Right hindlimb (tissue), 1 donor: ENCODE measurements at places on chromosomes 12 and 14.
A peak's percentile ranks its signal among the peaks of the same experiment; 100 is the strongest.

DNA sequence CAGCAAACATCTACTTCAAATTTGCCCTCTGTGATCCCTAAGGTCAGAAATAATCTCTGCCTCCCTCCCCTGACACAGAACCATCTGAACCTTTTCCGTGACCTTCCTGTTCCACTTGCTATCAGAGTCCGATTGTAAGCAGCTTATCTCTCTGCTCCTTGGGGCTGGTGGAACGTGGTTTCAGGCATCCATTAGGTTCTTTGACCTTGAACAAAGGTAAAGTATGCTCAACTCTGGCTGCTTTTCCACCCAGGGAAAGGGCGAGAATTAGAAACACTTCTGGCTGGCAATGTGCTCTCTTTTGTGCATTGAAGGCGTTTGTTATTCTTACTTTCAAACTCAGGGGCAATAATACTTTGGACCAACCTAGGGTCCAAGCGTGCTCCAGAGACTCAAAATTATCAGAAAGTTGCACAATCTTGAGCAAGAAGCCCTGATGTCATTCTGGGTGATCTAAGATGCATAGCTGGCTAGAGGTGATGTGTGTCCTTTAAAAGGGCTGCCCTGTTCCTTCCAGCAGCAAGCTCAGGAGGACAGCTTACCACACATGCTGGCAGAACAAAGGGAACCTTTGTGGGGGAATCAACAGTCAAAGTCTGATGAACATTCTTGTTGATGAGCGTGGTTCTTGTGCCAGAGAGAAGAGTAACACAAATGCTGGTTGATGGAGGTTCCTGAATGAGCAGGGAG lies 29.8 kb downstream of the ADGRD1 start:
- peak; percentile 7 for DNase-seq

DNA sequence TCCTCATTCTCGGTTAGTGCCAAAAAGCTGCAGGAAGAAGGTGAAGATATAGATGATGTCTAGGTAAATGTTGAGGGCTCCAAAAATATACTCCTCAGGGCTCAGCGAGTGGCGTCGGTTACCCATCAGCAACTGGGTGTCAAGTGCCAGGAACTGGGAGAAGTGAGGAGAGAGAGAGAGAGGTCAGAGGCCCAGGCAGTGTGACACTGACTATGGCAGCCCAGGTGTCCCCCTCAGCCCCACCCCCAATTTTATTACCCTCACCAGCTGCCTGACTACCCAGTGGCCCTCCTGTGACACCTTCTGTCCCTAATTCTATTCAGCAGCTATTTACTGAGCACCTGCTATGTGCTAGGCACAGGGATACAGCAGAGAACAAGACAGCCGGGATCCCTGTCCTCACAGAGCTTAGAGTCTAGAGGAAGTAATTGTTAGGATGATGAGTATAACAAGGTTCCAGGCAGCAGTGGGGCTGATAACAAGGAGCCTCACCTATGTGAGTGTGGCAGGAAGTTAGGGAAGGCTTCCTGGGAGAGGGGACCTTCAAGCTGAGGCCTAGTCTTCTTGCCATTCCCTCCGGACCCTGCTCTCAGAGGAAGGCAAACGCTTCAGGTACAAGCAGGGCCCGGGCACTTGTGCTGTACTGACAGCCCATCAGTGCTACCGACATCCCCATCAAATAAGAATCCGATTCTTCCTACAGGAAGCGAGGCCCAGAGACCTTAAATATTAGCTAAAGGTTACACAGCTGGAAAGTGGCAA lies 27.8 kb upstream of the BCDIN3D start:
- DNase-seq, result no peak

DNA sequence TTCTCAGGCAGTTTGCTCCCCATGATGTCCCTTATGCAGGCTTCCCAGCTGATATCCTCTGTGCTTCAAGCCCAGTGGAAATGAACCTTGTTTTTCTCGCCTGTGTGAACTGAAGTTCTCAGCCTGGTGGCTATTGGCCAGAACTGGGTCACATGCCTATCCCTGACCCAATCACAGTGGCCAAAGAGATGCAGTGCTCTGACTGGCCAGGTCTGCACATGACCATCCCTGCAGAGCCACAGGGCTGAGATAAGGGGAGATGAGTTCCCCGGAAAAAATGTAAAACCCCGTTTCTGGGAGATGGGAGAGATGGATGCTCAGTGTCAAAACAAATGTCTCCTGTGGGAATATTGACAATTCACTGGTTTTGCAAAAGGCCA lies 34.7 kb upstream of the FZD10 start:
- DNase-seq, result peak; percentile 44

DNA sequence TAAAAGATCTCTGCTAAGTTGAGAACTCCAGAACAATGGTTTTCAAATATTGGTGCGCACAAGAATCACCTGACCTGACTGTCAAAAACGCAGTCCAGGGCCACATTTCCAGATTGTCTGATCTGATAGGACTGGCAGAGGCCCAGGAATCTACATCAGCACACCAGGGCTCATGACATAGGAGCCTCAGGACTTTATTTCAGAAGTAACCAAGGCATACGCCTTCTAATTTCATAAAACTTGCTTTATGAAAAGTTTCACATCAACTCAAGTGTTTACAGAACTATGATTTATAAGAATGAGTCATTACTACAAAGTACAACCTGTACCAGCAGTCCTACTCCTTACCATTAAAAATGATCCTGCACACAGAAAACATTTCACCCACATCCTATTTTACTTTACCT lies 47.7 kb upstream of the PTPRO start:
- no peak for DNase-seq

- no peak for DNase-seq
Observed at GRCh38 chr12:47207829-47208248, 128.1 kb upstream of the AMIGO2 start.

DNA sequence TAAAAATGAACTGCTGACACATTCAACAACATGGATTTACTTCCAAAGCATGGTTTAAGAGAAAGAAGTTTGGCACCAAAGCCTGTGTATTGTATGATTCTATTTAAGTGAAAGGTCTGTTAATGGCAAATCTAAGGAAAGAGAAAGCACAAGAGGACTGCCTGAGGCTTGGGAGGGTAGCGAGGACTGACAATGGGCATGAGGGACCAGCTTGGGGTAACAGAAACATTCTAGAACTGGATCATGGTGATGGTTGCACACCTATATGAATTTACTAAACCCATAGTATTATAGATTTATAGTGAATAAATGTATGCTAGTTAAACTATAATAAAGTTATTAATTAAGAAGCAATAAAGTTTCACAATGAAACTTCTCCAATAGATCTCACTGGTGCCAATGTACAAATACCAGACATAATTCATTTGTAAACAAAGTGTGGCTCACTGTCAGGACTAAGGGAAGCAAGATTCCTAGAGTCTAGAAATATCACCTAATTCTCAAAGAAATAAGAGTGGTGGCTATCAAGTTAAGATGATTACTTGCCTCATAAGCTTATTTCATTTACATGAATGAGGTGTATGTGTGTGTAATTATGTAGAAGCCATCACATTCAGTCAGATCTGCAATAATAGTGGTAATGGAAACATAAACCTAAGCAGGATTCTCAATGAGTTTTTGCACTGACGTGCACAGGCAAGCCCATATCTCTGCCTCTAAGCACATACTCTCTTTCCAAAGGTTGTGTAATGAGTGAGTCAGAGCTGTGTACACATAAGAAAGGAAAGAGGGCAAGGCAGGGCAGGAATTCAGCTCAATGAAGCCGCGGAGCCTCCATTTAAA lies 353.4 kb downstream of the KCNH5 start:
- no peak for DNase-seq

GRCh38 chr14:63952933-63953437 lies 100.2 kb downstream of the SYNE2 start:
- no peak for DNase-seq

GRCh38 chr12:50659690-50660424 lies 104.0 kb upstream of the ATF1 start:
- no peak for DNase-seq

DNA sequence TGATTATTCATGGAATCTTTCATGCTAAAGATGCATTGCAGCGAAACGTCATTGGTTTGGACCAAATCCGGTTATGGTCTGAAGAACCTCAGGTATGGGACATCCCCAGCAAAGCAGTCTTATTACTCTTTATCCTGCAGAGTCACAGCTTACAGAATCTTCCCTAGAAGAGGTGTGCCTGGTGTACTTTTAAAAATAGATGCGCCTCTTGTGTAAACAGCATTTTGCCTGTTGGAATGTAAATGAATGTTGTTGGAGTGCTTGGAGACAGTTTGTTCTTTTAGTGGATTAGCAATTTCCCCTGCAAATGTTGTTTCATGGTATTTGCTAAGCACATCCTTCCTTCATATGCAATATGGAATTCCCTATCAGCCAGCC lies 242.5 kb downstream of the ZFP36L1 start:
- no peak for DNase-seq

DNA sequence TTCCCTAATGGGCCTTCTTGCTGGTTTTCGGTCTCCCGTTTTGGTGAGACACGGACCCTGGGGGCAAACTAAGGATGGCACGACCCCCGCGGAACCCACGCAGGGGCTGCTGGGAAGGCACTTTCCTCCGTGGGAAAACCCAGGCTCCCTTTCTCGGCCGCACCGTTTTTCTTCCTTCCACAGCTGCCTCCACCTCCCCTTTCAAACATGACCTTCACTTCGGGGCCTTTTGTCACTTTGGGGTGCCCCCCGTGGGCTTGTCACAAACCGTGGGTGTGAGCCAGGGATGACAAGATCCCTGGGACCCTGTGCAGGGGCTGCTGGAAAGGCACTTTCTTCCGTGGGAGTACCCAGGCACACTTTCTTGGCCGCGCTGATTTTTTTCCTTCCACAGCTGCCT lies 268.7 kb downstream of the ALG10 start:
- no peak for DNase-seq

- DNase-seq, result no peak
Observed at GRCh38 chr12:60216226-60216625, 620.4 kb downstream of the SLC16A7 start.

DNA sequence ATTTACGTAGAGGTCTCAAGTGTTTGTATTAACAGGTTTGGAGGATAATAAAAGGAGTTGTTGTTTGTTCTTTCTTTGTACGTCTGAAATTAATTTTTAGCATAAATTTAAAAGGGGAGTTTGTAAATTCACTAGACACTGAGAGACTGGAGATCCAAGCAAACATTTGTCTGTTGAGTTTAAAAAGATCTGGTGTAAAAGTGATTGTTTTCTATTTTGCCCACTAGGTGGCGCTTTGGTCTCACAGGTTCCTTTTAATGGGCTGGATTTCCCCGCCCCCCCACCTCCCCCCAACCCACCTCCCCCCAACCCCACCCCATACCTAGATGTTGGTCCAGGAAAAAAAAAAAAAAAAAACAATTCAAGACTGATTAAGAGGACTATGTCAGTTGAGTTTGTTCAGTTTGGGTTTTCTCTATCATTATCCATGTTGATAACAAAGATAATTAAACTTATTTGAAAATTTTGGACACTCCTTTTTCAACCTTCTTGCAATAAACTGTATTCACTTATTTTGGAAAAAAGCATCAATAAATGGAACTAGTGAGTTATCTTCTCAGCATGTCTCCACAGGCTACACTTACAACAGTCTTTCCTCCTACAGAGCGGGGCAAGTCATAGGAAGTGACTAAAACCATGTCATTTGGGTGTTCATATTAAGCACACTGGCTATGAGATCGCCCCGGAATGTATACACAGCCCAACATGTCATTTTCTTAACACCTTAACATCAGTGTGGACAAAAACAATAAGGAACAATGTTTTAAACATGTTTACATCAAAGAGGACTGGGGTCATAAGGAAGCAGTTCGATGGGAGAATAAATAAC lies 841.1 kb downstream of the NRXN3 start:
- no peak for DNase-seq

DNA sequence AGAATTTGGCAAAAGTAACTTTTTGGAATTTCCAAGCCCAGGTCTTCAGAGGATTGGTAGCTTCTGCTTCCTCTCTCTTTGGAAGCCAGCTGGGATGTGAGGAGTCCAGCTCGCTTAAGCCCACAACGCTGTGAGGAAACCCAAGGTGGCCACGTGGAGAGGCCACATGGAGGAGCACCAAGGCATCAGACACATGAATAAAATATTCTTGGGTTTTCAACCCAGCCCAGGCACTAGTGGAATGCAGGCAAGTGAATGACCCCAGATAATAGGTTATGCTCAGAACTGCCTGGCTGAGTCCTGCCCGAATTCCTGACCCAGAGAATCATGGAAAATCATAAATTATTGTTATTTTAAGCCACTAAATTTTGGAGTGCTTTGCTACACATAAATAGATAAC lies 119.7 kb upstream of the PARP11 start:
- DNase-seq, result no peak

- no peak for DNase-seq
Observed at GRCh38 chr14:71610149-71610548, 322.1 kb upstream of the RGS6 start.

DNA sequence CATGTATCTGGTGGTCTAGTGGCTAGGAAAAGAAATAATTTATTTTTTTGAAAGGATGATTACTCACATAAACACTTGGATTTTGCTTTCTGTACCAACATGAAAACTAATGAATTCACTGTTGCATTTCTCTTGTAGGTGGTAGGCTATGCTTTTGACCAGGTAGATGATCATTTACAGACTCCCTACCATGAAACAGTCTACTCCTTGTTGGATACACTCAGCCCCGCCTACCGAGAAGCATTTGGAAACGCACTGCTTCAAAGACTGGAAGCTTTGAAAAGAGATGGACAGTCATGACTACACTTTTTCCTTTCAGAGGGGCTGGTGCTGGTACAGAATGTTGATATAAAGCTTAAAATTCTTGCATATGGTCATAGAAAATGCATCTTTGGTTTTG lies 6.5 kb upstream of the AK7 start:
- no peak for DNase-seq

DNA sequence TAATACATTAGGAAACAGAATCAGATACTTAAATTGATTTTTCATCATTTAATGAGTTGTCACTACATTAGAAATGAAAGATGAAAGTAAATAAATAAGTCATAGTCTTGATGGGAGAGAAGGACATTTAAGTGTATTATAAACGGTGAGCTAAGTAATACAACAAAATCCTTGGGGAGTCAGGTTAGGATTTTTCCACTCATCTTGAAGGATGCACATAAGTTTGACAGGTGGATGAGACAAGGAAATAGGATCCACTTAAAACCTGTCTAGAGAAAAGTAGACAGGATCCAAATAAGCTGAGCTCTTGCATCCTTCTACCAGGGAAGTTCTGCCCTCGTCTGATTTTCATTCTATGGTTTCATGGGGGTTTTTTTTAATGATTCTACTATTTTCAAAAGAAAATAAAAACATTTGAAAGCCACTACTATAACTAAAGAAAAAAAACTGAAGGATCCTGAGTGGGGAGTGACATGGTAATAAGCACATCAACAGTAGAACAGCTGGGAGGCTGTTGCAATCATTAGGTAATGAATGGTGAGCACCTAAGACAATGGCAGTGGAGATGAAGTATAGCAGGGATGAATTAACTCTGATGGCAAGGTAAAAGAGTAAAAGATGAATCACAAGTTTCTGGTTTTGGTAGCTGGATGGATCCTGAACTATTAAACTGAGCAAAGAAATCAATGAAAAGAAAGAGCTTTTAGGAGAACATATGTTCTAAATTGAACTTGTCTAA lies 17.0 kb downstream of the CEP128 start:
- no peak for DNase-seq
